ENCODE measurements at places on chromosomes 1 and 21.
A peak's percentile ranks its signal among the peaks of the same experiment; 100 is the strongest.

GRCh38 chr1:63731117-63732043, 42.4 kb upstream of the ROR1 start:
- no peak for DNase-seq

DNA sequence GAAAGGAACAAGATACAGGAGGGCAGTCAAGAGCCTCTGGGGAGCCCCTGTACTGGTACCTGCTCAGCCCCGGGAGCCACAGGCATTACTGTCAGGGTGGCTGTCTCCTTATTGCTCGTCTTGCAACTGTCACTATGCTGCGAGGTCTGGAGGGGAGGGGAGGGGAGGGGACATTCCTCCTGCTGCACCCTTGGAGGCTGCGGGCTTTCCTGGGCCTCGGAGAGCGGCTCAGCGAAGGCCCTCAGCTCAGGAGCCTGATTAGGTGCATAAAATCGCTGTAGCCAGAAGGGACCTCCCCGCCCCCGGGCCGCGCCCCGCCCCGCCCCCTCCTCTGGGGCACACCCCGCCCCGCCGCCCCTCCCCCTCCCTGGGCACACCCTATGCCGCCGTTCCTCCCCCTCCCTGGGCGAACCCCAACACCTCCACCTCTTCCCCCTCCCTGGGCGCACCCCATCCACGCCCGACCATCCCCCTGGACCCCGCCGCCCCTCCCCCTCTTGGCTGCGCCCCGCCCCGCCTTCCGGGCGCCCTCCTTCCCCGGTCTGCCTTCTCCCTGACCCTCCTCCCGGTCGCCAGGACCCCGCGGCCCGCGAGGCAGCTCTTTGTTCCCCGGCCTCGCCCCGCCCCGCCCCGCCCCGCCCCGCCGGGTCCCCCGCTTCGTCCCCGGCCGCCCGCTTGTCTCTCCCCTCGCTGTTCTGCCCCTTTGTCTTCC, 35.5 kb downstream of the CACHD1 start:
- peak; percentile 61 for DNase-seq

GRCh38 chr21:43712268-43712942, 6.5 kb upstream of the PDXK start:
- DNase-seq, result no peak

DNA sequence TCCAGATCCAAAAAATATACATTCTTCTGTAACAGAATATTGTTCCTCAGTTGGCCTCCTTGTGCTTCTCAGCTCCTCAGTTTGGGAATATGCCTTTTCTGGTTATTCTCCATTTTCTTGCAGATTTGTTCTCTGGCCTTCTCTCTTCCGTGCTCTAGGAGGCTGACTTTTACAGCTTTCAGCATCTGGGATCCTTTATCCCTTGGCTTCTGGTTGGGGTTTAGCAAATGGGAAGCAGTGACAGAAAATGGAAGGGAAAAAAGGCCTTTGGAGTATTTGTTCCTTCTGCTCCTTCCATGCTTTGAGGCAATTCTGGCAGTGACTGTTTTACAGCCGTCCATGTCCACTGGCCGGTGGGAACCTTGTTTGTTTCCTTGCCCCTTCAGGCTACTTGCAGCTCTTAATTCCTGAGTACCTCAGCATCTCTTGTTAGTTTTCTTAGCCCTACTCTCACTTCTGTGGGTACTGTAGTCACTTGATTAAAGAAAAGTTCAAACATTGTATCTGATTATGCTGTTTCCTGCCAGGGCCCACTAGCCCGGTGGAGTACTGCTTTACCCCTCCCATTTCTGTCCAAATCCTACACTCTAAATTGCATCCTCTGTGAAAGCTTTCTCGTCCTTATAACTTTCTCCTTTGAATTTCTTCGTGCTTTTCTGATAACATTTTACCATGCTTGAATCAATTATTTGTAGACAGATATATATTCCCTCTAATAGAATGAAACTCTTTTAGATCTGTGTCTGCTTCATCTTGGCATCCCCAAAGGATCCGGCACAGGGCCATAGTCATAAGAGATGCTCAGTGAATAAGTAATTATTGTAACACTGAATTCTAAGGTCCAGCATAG, 118.2 kb downstream of the OSBPL9 start:
- no peak for DNase-seq

Measured in activated T-cell treated with anti-CD3 and anti-CD28 coated beads, Interleukin-2, amount 50 U/mL, for 72 hours (primary cell).